ENCODE measurements at places on chromosomes 5 and 9.

DNA sequence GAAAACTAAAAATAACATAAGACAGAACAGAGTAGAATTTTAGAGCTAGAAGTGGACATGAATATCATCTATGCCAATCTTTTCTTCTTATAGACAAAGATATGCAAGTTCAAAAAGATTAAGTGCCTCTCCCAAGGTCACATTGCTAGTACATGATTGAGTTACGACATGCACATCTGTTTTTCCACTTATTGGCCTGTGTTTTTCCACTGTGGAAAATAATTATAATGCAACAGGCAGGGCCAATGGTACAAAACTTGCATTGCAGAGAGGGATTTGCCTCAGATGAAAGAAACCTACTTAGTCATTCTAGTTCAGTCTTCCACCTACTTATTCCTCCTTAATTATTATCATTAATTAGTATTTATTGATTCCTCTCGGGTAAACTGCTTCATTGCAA, 407.8 kb upstream of the SGCD start:
- DNase-seq: no peak

GRCh38 chr9:136411378-136411777, 920 bp downstream of the PMPCA start:
- DNase-seq: no peak

- no peak for DNase-seq
Observed at GRCh38 chr9:83992407-83992806, 11.8 kb downstream of the RMI1 start.

DNA sequence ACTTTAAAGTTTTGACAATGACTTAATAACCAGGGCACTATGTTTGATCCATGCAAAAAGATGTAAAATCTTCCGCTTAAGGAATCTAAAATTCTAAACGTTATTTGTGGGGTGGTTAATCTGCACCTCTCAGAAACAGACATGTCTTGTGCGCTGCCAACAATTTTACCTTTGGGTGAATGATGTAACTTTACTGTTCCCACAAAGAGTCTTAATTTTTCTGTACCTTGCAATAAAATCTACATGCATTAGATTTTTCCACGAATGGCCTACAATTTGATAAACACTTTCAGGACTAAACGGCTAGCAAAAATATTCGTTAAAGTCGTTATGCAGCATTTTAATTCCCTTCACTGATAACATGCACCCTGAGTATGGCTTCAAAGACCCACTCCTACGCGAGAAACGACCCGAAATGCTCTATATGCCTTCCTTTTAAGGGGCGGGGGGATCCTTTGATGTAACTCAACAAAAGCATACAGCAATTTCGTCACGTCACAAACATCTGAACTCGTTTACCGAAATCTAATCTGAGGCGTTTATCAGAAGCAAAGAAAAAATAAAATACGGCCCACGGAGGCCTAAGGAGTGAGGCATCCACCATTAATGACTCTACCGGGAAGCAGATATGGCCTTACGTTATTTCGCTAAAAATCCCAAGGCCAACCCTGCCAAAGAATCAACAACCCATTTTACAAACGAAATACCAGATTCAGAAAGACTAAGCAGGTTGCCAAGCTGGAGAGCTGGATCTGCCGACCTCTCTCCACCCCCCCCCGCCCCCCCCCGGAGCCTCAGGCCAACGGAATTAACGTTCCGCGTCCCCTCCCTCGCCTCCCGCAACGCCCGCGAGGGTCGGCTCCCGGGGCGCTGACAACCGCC, 621 bp downstream of the AK6 start:
- DNase-seq: no peak

DNA sequence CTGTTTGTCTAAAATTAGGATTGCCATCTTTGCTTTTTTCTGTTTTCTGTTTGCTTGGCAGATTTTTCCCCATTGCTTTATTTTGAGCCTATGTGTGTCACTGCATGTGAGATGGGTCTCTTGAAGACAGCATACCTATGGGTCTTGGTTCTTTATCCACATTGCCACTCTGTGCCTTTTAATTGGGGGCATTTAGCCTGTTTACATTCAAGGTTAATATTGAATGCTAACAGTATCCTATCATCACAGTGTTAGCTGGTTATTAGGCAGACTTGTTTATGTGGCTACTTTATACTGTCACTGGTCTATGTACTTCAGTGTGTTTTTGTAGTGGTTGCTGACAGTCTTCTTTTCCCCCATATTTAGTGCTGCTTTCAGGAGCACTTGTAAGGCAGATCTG, 67.3 kb downstream of the ISOC1 start:
- no peak for DNase-seq

- no peak for DNase-seq
Observed at GRCh38 chr5:110377943-110378342, 348.5 kb downstream of the TMEM232 start.

- DNase-seq: peak; percentile 87
Observed at GRCh38 chr9:107016383-107016782, 153.4 kb downstream of the ZNF462 start.

DNA sequence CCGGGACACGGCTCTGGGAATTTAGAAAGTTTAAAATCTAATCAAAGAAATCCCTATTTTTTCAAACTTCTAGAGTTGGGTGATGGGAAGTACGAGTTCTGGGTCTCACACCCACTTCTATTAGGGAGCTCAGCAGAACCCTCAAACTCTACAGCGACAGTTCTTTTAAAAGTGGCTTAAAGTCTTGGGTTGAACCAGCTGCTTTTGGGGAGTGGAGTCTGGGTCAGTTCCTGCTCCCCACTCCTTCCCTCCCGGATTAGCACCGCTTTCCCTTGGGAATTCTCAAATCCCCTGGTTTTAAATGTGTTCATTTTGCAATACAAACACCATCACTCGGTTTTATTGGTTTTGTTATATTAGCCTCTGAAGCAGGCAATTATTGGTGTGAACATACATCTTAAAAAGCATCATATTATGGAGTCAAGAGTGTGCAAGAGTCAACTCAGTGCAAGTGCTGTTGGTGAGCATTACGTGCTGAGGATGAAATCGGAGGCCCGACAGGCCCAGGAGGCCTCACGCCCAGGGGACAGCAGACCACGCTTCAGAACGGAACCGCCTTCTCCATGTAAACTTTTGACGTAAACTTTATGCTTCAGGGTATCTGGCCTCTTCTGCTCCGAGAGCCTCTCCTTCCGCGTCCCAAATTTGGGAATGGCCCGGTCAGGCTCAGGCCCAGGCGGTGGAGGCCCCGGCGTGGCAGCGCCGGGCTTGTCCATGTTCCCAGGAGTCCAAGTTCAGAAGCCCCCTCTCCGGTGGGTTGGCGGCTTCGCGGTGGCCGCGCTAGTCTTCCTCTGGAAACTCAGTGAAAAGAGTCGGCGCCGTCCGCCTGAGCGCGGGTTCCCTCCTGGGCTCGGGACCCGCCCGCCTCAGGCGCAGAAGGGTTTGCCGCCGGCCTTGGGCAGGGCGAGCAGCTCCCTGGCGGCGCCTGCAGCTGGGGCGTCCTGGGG, 5.3 kb downstream of the IRX4 start:
- no peak for DNase-seq

DNA sequence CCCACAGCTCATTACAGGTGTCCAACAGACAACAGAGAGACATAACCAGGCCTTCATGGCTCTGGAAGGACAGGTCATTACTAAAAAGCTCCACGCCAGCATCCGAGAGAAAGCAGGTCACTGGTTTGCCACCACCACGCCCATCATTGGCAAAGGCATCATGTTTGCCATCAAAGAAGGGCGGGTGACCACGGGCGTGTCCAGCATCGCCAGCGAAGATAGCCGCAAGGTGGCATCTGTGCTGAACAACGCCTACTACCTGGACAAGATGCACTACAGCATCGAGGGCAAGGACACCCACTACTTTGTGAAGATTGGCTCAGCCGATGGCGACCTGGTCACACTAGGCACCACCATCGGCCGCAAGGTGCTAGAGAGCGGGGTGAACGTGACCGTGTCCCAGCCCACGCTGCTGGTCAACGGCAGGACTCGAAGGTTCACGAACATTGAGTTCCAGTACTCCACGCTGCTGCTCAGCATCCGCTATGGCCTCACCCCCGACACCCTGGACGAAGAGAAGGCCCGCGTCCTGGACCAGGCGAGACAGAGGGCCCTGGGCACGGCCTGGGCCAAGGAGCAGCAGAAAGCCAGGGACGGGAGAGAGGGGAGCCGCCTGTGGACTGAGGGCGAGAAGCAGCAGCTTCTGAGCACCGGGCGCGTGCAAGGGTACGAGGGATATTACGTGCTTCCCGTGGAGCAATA, 29.3 kb upstream of the WWC1 start:
- no peak for DNase-seq

GRCh38 chr5:135543485-135544304, 7.9 kb upstream of the NEUROG1 start:
- no peak for DNase-seq

DNA sequence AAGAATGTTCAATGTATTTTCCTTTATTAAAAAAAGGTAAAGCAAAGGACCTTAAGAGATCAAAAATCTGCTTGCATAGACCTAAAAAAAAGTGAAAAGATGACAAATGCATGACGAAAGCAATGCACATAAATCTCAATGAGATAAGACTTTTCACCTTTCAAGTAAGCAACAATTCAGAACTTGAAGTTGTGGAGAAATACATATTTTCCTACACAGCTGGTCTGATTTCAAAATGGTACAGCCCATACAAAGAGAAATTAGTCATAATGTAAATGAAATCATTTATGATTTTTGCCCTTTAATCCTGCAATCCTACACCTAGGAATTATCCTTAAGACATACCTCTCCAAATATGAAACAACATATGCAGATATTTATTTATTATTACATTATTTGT, 568.0 kb downstream of the ANXA1 start:
- DNase-seq: no peak

- DNase-seq: no peak
Observed at GRCh38 chr9:77602852-77603251, 45.3 kb downstream of the GNA14 start.

- DNase-seq: peak; percentile 24
Observed at GRCh38 chr9:127921557-127922120, 4.8 kb upstream of the ST6GALNAC4 start.

- no peak for DNase-seq
Observed at GRCh38 chr5:14953075-14953607, 81.6 kb upstream of the ANKH start.

GRCh38 chr9:122151267-122151828, 8.2 kb downstream of the NDUFA8 start:
- DNase-seq: no peak

- DNase-seq: no peak
Observed at GRCh38 chr5:157616785-157617184, 35.5 kb downstream of the SOX30 start.

DNA sequence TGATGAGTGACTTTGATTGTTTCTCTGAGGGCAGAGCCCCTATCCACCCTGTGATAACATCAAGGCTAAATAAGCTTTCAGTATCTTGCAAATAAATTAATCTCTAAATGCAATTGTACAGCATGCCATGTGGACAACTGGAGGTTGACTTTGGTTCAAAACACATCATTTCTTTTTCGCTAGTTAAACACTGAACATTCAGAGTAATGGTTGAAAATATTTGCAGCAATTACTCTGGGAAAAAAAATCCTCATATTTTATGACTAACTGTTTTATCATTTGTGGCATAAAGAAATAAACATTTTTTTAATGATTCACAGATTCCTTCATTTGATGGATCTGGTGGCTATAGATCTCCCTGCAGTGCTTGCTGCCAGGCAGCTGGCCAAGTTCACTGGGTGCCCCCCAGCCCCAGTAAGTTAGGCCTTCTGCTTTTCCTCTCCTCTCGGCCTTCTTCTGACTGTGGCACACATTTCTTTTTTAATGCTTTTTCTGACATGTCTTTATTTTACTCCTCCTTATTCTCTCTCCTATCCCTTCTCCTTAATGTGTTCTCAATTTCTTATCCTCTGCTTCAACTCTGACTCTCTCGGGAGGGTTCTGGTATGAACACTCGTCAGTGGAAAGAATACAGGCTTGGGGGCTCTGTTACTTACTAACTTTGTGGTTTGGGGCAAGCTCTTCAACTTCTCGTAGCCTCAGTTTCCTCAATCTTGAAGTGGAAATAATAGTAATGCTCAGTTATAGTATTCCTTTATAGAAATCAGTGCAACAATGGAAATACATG, 69.6 kb downstream of the ADAMTSL1 start:
- DNase-seq: no peak

GRCh38 chr9:83140061-83140460, 77.1 kb upstream of the RASEF start:
- no peak for DNase-seq

DNA sequence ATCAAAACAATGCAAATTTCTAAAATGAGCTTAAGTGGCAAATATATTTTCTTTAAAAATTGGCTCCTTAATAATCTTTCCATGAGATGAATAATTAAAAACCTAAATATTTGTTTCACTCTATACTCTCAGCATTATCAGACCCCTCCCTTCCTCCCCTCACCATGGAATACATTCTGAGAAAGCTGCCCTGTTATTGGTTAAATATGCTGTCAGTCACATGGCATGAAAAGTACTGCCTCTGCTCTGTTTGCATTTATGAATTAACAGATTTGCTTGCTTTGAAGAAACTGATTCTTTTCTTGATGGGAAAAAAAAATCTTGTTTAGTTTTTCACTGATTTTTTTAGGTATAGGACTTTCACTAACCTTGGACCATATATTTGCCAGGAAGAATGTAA, 17.0 kb upstream of the RPS23 start:
- DNase-seq: no peak
